ENCODE measurements at places on chromosomes 3 and 15. TPM values are rescaled to one million over a fixed set of nuclear protein-coding genes. Genes with fewer than 3 reads are reported as not detected.

DNA sequence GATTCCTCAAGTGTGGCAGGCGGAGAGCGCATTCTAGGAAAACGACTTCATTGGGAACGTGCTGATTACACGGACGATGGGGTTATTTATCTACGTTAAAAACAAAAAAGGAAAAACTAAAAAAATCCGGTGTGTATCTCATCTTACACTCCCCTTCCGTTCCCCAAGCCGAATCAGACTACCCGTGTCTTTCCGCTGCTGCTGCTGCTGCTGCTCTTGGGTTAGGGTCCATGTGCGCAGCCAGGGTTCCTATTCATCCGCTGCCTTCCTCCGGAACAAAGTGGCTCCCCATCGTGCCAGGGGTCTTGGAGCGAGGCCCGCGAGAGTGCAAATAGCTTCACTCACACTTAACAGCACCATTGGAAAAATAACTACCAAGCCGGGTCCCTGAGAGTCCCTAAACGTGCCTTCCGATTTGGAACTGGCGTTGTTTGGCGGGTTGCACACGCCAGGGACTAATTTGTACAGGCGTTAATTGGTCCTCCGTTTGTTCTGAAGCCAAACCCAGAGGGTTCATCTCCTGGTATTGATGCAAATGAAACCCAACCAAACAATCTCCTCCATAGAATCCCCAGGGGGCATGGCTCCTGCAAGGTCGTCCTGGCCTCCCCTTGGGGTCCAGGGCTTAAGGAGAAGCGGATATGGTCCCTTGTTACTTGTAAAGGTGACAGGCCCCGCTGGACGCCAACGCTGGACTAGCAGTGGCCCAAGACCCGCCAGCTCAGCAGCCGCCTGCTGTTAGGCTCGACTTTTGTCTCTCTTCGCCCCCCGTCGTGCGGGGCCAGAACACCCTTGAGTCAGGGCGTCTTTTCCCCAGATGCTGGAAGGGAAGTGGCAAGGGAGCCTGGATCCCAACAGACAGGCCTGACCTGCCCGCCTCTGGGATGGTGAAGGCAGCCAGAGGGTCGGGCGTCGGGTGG lies 11.0 kb upstream of the ONECUT1 start:
- DNase-seq = peak; percentile 76

GRCh38 chr3:159819676-159820075 lies 169.0 kb upstream of the IL12A start:
- DNase-seq = no peak

GRCh38 chr3:124654470-124654845 lies 75.8 kb upstream of the UMPS start:
- no peak for DNase-seq

DNA sequence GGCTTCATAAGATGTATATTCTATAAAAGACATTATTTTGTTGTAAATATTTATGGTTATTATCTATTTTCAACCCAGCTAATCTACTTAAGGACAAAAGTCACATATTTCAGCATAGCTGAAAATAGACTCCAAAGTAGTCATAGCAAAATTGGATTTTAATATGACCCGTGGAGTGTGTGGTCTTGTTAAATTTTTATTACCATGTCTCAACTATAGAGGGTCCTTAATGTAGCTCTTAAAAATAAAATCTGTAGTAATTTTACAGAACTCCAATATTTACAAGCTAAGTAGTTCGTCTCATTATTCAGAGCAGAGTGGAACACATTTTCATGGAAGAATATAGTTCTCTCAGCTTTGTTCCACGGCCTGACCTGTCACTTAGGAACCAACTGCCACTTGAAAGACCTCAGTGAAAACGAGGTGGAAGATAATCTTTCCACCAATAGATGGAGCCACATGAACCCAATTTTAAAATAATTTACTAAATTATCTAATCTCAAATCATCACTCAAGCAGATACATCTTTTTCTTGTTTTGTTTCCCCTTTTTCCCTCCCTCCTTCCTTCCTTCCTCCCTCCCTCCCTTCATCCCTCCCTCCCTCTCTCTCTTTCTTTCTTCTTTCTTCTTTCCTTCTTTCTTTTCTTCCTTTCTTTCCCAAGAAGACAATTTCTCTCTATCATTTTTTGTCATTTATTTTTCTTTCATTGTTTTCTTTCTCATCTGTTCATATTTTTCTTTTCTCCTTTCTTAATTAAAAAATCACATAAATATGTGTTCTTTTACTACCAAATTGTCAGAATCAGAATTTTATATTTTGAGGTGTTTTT lies 97.2 kb downstream of the CLDN1 start:
- DNase-seq = no peak

- DNase-seq = no peak
Observed at GRCh38 chr3:120645083-120645845, 36.8 kb downstream of the HGD start.

GRCh38 chr3:49703956-49704355 lies 14.6 kb downstream of the RNF123 start:
- DNase-seq = no peak

DNA sequence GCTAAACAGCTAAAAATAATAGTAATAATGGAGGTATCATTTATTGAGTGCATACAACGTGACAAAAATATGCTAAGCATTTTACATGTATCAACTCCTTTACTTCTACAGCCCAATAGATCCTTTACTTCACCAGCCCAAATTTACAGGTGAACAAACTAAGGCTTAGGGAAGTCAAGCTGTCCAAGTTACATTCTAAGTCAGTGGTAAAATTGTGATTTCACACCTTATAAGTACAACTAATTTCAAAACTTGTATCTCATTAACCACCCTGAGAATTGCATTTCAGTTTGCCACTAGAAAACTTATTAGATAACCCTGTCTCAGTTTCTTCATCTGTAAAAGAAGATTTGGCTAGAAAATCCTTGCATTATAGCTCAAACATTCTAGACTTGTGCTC lies 10.7 kb downstream of the SLC33A1 start:
- no peak for DNase-seq

GRCh38 chr15:64023220-64023619 lies 23.1 kb downstream of the DAPK2 start:
- no peak for DNase-seq

Gene IL17RD
- total RNA-seq = 17.9 TPM

- DNase-seq = no peak
Observed at GRCh38 chr3:189317911-189318310, 146.1 kb downstream of the TPRG1 start.

DNA sequence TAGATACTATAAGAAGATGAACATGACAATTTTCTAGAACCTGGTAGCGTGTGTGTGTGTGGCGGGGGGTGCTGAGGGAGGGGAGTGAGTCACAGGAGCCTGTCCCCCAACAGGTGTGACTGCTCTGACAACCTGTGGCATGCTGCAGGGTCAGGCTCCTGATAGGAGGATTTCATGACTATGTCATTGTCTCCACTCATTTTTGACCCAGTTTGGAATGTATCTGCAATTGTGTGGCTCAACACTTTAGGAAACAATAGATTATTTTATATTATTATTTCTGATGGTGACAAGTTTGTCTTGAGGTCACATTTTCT lies 9.3 kb upstream of the VILL start:
- no peak for DNase-seq

GRCh38 chr3:42651248-42652091 lies 2.0 kb upstream of the ZBTB47 start:
- no peak for DNase-seq

DNA sequence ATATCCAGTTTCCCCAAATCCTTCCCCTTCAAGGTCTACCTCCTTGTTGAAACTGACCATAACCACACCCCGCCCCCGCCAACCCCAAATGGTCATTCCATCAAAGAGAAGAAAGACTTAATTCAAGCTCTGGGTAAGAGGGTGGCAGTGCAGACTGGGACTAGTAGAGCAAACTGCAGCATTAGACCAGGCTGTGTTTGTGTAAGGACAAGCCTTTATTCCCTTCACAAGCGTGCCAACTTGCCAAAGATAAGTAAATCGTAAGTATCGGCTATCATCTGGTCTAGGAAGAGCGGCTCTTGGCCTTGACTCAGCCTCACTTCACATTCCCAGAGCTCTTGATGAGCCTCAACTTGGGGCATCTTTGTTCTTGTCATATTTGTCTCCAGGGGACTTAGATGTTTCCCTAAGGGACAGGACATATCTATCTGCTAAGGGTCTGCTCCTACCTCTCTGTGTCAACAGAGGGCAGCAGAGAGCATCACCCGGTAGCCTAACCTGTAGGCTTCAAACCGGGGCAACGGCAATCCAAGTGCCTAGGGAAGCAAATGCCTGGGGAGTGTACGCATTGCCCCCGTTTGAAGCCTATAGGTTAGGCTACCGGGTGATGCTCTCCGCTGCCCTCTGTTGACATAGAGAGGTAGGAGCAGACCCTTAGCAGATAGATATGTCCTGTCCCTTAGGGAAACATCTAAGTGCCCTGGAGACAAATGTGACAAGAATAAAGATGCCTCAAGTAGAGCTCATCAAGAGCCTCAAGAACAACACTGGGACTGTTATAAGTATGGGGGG lies 8.9 kb upstream of the MAP3K13 start:
- DNase-seq = peak; percentile 83

DNA sequence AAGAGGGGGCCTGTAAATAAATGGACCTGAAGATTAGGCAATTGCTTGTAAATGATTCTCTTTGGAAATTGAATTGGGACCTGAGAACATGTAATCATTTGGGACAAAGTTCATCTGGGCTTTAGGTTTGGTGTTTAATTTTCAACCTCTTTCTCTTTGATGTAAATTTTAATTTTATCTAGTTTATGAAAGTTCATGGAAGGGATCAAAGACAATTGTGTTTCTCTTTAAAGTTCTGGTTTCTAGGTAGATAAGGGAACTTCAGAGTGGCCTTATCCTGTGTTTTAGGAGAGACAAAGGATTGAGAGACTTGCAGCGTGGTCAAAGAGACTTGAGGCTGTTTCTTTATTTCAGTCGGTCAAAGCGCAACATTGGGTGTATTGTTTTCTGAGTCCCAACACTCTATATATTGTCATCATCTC lies 1108.3 kb downstream of the TBL1XR1 start:
- no peak for DNase-seq
